Mesothelial cell of epicardium (in vitro differentiated cells): ENCODE measurements at places on chromosomes 4 and X. TPM values are rescaled to one million over a fixed set of nuclear protein-coding genes. Genes with fewer than 3 reads are reported as not detected.

The IBSP gene
- not detected in 3 replicates for total RNA-seq

The TLL1 gene
- 1.2 to 1.8 TPM (median 1.5 TPM) in 3 replicates for total RNA-seq

The PNMA3 gene
- total RNA-seq: 10.3 to 11.1 TPM (median 10.7 TPM) in 3 replicates

- no peaks in the 10 kb centered on the region for H3K36me3 ChIP-seq
- H3K4me1 ChIP-seq: peaks cover 33% of the 10 kb centered on the region
- DNase-seq: no peak
Measured at GRCh38 chr4:184534511-184535391, 60.4 kb upstream of the IRF2 start.

DNA sequence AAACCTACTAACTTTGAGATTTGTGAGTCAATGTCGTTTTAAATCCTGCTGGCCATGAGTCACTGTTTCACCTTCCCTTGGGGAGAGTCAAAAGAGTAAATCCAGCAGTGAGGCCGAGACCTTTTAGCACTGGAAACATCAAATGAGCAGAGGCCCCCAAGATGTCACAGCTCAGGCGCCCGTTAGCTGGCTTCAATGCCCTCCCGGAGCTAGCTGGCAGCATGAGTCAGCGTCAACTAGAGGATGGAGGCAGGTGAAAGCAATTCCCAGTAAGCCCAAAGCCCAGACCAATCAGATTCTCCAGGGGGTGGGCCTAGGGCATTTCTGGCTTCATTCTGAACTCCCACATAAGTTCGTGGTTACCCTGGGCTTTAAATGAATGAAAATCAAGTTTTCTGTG is 170.9 kb downstream of the CLCN4 start:
- H3K4me1 ChIP-seq: peaks cover 12% of the 10 kb centered on the region
- no peaks in the 10 kb centered on the region for H3K36me3 ChIP-seq
- H3K4me3 ChIP-seq: no peak overlapping the region
- no peak for DNase-seq

- no peak overlapping the region for H3K4me3 ChIP-seq
- peaks cover under 1% of the 10 kb centered on the region for H3K4me1 ChIP-seq
- H3K27ac ChIP-seq: no peak overlapping the region
- H3K36me3 ChIP-seq: no peaks in the 10 kb centered on the region
- H3K27me3 ChIP-seq: no peaks in the 10 kb centered on the region
- DNase-seq: no peak
Measured at GRCh38 chrX:11703855-11704254, 38.1 kb upstream of the ARHGAP6 start.

DNA sequence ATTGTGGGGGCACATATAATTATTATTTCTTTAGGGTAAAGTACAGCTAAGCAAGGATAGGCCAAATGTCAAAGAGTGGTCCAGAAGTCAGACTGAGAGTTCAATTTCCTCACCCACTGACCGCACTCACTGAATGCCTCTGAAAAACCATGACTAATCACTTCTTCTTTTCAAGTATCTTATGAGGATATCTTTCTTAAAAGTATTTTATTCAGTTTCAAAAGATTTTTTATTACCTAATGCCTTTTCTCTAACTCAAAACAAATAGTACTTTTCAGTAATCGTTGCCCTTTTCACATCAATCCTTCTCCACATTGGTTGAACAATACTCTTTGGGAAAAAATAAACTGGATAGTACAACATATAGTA is 61.7 kb upstream of the CAMK2D start:
- H3K36me3 ChIP-seq: no peaks in the 10 kb centered on the region
- DNase-seq: no peak
- peaks cover 24% of the 10 kb centered on the region for H3K4me1 ChIP-seq

DNA sequence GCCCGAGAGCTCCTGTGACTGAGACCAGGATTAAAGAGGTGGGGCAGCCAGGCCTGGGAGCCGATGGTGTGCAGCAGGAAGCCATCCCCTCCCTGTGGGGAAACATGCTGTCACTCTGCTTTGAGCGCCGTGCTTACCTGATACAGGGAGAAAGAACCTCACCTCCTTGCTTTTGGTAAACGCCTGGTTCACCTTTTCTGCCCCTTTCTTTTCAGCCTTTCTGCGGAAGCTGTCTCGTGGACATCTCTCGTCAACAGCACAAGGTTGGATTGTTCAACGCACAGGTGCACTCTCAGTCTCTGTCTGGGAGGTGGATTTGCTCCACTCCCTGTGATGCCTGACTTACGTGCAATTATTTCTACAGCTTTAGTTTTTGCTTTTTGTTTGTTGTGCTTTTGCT is 12.0 kb downstream of the ZFYVE28 start:
- no peak overlapping the region for H3K4me3 ChIP-seq
- H3K27ac ChIP-seq: no peak overlapping the region
- H3K4me1 ChIP-seq: peaks cover 11% of the 10 kb centered on the region
- no peak for DNase-seq

DNA sequence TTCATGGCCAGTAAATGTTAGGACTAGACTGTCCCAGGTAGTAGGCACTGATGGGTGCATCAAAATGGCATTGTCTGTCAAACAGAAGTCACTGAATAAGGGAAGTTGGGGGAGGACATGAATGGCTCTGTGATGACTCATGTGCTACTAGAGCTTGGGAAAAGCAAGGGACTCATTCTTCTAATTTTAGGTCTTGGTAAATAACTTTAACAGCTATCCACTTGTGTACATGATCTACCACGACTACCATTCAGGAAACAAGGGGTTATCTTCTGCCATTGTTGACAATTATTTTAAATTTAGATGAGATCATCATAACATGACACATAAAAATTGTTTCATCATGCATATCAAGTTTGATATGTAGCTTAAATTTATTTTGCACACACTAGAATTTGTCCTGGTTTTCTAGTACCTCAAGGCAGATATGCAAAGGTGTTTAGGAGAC is 6.3 kb downstream of the AREG start:
- H3K4me3 ChIP-seq: no peak overlapping the region
- H3K4me1 ChIP-seq: peaks cover 4% of the 10 kb centered on the region
- H3K36me3 ChIP-seq: no peaks in the 10 kb centered on the region
- peaks cover 15% of the 10 kb centered on the region for H3K27me3 ChIP-seq

DNA sequence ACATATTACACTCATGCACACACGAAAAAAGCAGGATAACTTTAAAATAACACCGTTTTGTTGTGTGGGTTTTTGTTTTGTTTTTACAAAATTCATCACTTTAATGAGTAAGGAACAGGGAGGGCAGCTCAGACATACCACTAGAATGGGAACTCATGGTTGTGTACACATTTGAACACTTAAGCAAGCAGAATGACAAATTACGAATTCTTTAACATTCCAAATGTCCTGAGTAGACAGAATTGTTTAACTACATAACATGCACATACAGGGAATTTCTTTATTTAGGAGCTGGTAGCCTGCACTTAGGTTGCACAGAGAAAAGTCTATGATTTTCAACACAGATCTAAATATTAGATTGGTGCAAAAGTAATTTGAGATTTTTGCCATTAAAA is 96.4 kb downstream of the ATP8A1 start:
- peaks cover 5% of the 10 kb centered on the region for H3K4me1 ChIP-seq
- no peak for DNase-seq
- peaks cover 13% of the 10 kb centered on the region for H3K36me3 ChIP-seq
- H3K4me3 ChIP-seq: no peak overlapping the region
